ENCODE measurements at places on chromosomes 2 and 18.

- no peak for DNase-seq
Observed at GRCh38 chr2:134657650-134658250, 61.0 kb downstream of the TMEM163 start.

- DNase-seq: no peak
Observed at GRCh38 chr18:64132871-64133270, 16.0 kb downstream of the LINC00305 start.

DNA sequence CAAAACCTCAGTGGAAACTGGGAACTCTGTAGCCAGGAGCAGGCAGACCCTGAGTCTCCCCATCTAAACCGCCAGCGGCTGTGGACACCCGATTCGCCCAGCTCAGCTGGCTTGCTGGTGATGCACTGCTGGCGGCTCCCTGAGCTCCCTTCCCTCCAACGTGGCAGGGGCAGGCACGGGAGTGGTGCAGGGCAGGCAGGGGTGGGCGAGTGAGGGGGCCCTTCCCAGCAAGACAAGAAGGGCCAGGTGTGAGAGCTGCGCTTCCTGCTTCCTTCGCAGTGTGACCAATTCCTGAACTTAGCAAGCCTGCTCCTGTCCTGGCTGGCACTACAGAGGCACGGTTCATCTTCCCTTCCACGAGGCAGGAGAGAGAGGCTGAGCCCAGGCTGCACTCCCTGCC is 12.3 kb upstream of the SEMA4C start:
- no peak for DNase-seq

DNA sequence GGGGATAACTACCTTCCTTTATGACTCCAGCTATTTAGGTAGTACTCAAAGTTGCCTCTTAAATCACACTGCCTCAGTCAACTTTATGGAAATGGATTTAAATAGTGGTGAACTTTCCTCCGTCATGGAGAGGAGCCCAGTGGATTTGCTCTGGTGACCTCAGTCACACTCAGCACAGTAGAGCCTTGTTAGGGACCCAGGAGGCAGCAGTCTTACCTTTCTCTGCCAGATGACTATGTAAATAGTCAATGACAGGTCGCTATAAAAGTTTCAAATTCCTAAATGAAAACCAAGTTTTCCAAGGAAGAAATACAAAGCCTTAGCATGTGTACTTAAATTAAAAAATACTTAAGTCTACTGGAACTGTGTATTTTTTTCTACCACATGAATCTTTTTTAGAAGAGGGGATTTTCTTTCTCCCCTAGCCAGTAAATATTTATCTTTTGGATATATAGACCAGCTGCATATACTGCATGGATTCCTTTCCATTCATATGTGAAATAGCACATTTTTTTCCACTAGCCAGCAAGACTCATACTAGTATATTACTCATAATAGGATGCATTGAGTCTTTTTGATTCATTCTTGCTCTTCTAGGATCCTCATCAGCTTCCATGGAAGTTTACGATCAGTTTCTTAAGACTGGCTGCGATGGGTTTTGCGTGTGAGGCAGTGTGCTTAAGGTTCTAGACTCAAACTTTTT is 147.1 kb downstream of the FMNL2 start:
- no peak for DNase-seq

- DNase-seq: no peak
Observed at GRCh38 chr2:85823951-85824350, 64.8 kb downstream of the ST3GAL5 start.

- no peak for DNase-seq
Observed at GRCh38 chr2:212607080-212607479, 68.5 kb upstream of the ERBB4 start.

DNA sequence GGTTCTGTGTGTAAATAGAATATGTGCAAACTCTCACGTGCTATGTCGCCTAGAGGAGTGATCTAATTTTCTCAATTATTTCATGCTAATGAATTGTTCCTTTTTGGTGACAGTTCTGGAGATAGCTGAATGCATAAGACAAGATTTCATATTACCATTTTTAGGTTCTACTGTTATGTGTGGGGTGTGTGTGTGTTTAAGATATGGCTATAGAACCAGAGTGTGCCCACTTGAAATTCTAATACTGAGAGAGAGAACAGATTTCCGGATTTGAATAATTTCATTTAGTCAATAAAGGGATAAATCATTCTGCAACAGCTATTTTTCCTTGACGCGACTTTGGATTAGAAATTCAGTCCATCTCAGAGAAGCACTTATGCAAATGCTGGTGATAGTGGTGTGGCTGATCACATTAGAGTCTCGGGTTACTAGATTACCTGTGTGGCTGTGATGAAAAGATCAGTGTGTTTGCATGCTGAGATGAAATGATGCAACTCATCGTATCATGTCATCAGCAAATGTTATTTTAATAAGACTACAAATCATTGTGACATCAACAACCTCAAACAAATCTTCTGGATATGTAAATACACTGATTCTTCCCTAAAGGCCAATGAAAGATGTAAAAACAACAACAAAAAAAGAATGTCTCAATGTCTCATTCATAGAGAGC is 415.9 kb downstream of the EPHA4 start:
- no peak for DNase-seq

DNA sequence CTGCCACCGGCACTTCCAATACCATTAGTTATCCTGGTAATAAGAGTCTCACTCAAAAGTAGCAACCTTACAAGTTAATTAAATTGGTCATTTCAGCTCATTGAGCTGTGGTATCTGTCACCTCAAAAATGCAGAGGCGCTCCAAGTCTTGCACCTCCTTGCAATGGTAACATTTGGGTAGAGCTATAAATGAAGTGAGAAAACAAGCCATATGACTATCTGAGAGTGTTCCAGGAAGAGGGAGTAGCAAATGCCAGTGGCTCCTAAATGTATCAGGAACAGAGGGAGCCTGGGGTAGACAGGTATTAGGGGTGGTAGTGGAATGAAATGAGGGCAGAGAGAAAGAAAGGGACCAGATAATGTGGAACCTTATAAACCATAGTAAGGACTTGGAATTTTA is 6.0 kb upstream of the ZSCAN30 start:
- no peak for DNase-seq

DNA sequence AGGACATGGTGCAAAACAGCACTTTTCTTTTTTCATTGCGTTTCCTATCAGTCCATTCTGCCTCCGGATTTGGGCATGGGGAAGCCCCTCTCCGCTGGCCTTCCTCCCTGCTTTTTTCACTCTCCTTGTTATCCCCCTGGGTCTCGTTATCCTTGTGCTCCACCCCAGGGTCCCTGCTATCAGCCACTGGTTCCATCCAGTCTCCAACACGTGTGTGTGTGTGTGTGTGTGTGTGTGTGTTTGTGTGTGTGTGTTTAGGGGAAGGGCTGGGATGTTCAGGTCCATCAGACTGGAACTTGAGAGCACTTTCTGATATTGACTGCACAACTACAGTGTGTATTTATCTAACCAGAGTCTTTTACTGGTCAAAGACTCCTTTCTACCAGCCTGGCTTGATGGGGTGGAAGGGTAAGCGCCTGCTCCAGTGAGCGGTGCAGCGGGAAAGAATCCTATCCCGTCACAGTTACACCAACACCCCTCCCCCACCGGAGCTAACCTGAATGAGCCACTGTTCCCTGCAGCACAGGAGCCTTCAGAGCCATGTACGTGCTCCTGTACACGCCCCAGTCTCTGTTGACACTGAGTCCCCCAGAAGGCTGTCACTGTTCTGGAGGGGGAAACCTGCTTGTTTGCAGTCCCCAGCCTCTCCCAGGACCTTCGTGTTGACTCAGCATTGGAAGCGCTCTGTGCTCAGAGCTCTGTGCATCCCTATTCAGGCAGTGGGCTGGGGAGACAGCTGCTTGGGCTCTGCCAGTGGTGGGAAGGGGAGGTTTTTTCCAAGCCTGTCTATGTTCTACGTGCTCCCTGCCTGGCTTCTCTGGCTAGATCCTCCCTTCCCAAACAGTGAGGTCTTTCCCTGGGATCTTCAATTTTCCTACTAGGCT is 4.6 kb downstream of the INHA start:
- no peak for DNase-seq

DNA sequence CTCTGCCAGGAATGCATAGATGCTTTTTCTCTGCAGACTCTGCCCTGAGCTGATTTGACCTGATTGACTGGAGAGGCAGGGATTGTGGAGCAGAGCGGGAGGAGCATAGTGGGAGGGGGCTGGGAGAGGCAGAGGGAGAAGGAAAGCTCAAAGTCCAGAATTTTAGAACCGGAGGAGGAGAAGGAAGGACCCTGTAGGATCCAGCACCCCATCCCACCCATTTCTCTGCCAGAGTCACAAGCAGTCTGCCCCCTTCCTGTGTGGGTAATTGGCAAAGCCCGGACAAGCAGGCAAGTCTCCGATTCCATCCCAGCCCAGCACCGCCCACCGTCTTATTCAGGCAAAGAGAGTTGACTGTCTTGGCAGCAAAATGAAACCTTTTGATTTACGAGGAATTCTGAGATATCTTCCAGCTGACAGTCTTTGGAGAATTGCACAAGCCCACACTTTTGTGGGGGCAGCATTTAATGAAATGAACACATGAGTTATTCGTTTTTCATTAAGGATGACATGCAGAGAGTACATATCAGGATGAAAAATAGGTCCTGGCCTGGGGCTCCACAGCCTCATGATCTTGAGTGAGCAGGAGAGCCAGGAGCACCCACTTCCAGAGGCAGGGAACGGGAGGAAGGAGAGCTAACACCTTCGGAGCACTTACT is 103.1 kb downstream of the MCFD2 start:
- DNase-seq: no peak

DNA sequence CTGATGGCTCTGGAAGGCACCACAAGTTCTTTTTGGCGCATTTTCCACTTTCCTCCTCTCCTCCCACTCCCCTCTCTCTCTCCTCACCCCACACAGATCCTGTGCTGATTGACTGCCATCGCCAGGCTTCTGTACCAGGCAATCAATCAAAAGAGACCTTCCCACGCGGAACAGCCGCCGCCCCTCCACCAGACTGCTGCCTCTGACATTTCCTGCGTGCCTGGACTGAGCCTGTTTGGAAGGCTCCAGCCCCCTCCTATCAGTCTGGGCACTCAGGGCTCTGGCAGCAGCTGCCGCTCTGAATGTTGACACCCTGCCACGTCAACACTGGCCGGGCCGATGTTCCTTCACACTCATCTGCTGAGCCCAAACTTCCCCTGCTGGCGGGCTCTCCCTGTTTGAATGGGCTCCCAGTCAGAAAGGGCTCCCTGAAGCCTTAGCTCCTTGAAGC is 467.7 kb downstream of the EPHA4 start:
- DNase-seq: no peak

GRCh38 chr2:64401529-64401880 is 52.5 kb upstream of the LGALSL start:
- DNase-seq: no peak

DNA sequence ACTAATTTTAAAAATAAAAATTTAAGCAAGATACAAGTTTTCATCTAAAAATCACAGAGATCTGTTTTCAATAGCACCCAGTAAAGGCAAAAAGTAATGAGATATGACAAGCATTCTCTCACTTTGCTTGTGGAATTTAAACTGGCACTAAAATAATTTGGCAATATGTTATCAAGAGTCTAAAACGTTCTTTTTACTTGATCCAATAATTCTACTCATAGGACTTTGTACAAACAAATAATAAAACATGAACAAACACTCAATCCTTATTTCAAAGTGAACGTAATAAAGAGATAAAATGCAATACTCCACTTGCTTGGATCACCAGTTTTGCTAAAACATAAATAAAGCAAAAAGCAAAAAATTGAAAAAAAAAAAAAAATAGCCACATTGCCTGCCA is 30.4 kb downstream of the PIAS2 start:
- DNase-seq: no peak

- no peak for DNase-seq
Observed at GRCh38 chr18:74652392-74652988, 54.8 kb downstream of the ZNF407 start.

DNA sequence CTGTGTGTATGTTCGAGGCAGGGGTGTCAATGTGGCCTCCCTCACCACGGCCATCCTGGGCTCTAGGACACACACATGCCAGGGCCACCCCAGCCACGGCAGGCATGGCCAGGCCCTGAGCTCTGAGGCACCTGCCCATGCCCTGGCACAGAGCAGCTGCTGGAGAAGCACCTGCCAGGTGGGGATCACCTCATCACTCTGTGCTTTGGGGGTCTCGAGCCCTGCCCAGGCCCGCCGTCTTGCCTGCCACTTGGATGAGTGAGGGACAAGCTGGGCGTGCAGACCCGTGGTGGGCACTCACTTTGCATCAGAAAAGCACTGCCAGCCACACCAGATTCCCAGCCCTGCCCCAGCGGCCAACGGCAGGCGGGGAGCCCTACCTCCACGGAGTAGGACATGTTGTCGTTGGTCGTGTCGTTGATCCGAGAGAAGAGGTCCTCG is 33.1 kb downstream of the KIF1A start:
- DNase-seq: no peak

GRCh38 chr2:230161184-230161583 is 58.6 kb downstream of the SP110 start:
- no peak for DNase-seq

- DNase-seq: no peak
Observed at GRCh38 chr2:61853086-61853846, 594 bp downstream of the FAM161A start.
